ENCODE measurements at places on chromosomes 11 and 22.

DNA sequence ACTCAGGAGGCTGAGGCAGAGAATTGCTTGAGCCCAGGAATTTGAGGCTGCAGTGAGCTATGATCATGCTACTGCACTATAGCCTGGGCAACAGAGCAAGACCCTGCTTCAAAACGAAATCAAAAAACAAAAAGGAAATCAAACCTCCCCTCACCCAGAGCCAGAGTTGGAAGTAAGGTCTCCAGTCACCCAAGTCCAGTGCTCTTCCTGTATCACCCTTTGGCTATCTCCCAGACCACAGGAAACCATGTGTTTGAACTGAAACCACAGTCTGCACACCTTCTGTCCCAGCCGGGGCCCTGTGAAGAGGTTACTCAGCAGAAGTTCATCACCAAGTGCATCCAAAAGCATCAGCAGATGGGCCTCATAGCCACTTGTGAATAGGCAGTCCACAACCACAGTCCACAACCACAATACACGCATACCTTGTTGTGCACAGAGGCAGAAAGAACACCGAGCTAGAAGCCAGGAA, 4.6 kb downstream of the MYH9 start:
- DNase-seq, result no peak

GRCh38 chr11:126007238-126007637, 55.4 kb downstream of the CDON start:
- no peak for DNase-seq

DNA sequence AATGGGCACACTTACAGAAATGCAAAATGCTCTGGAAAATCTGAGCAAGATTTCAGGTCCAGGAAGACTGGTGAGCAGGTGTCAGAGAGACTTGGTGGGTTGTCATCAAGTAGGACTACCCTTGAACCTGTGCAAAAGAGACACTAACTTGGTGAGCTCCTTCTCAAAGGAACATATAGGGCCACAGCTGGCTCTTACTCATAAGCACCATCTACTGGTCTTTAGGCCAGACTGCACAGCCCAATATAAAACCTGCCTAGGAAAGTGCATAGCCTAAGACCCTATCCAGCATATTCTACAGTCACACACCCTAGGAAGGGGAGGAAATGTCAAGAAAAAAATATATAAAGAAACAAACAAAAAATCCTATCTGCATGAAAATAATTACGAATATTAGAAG, 18.2 kb upstream of the OR10W1 start:
- peak; percentile 34 for DNase-seq

GRCh38 chr22:45302751-45303150, 7.0 kb upstream of the FAM118A start:
- DNase-seq, result no peak

GRCh38 chr11:57791321-57792059, 29.9 kb downstream of the CTNND1 start:
- DNase-seq, result no peak

DNA sequence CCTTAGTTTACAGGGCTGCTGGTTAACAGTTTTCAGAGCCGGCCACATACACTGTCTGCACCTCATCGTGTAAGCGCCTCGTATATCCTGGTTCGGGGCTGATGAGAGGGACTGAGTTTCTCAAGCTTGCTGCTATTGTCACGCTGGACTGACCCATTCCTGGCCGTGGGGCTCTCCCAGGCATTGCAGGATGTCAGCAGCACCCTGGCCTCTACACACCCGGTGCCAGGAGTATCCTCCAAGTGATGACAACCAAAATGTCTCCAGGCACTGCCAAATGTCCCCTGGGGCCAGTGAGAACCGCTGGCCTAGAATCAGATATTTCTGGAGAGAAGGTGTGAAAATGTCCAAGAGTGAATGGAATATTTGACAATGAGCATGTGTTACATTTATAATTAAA, 82.8 kb downstream of the ST3GAL4 start:
- DNase-seq, result no peak

- no peak for DNase-seq
Measured at GRCh38 chr22:46962406-46962805, 200.0 kb downstream of the TBC1D22A start.

DNA sequence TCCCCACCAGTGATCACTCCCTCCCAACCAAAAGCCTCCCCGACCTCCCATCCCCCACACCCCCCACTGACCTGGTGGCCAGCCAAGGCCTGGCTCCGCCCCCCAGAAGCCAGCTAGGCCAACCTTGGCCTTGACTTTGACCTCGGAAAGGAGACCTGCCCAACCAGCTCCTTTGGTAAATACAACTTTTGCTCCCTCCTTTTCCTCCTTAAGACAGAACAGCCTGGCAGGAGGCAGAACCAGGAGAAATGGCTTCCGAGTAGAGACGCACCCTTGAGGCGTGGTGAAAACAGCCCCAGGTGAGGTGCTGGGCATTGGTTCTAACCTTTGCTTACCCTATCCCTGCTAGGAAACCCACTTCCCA, 27.0 kb downstream of the PLEKHA7 start:
- DNase-seq, result no peak

DNA sequence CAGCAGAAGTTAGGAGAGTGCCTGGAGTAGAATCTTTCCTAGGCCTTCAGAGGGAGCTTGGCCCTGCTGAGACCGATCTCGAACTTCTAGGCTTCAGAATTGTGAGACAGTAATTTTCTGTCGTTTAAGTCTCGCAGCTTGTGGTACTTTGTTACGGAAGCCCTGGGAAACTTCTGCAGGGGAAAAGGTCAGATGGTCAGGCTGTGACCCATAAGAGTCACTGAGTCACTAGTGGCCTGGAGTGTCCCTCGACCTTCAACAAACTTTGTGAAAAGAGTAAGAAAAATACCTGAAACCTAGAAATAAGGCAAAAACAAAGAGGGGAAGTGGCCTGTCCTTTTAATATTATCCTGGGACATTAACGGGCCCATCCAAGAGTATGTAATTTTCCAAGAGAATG, 34.6 kb downstream of the CSNK2A3 start:
- DNase-seq, result no peak

DNA sequence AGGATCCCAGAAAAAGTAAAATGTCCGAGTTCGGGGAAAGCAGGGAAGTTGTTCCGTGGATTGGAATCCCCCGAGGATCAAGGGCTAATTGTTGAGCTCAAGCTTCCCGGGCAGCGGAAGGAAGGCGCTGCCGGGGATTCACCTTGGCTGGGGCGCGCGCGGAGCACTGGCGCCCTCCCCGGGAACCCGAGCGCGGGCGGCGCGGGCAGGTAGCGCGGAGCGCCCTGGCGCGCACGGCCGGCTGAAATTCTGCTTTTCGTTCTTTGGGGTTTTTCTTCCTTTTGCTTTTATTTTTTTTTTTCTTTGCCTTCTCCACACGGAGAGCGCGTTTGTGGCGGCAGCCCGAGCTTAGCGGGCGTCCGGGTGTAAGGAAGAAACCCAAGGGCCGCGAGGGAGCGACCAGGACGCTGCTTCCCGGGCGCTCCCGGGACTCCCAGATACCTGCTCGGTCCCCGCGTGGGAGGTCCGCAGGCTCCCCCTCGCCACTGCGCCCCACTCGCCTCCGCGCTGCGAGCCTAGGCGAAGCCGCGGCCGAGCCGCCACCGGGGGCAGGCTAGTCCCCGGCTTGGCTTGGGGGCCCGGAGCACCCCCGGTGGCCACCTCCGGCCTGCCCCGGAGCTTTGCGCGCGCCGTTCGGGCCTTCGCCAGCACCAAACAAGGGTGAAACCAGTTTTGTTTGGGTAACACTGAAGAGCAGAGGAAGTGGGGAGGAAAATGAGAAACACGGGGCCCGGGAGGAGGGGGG, 4.8 kb upstream of the IGF2 start:
- DNase-seq, result no peak

GRCh38 chr11:2096011-2096918, 42.9 kb downstream of the IGF2 start:
- no peak for DNase-seq

- peak; percentile 33 for DNase-seq
Measured at GRCh38 chr22:19430890-19431541, 517 bp downstream of the HIRA start.

GRCh38 chr11:6354651-6355485, 34.6 kb upstream of the CAVIN3 start:
- DNase-seq, result no peak

- no peak for DNase-seq
Measured at GRCh38 chr11:86313793-86314192, 11.8 kb downstream of the HIKESHI start.
